SIG-M5 (cell line): ENCODE measurements at places on chromosomes 3 and 15.

- DNase-seq = no peak
Observed at GRCh38 chr3:47910233-47910632, 106.0 kb downstream of the MAP4 start.

GRCh38 chr3:55636300-55637195, 149.4 kb upstream of the WNT5A start:
- no peak for DNase-seq

GRCh38 chr3:139480585-139480984, 4.3 kb upstream of the RBP2 start:
- DNase-seq = no peak

- DNase-seq = no peak
Observed at GRCh38 chr15:94670438-94671034, 439.2 kb downstream of the MCTP2 start.

DNA sequence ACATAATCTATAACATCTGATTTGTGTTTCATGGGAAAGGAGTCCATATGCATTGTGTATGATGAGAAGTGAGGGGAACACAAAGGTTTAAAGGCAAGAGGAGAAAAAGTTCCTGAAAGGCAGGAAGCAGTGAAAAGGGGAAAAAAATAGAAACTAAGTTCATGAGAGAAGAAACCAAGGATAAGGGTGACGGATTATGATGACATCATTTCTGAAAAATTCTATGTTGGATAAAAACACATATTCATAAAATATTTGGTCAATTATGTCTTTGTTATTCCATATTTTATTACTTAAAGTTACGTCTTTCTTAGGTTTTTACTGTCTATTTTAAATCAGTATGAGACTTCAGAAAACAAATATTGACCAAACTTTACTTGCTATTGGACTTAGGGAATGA, 48.6 kb upstream of the CP start:
- DNase-seq = no peak

DNA sequence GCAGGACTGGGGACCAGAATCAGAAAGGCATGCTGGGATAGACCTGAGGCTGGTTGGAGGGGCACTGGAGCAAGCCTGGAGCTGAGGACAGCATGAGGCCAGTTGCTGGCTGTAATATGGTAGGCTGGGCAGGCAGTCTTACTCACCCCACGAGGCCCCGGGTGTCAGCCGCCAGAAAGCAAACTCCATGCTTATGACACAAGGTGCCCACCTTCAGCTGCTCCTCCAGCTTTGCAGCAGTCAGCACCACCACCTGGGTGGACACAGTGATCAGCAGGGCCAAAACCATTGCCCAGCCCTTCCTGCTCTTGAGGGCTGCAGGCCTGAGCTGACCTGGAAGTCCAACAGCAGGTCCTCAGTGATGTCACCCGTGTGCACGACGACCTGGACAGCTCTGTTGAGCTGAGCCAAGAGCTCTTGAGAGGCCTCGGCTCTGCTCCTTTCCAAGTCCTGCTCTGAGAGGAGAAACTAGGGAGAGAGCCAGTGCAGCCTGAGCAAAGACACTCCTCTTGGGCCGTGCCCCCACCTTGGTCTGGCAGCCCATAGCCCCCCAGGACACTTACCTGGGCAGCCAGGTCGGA, 747 bp downstream of the UBA7 start:
- DNase-seq = no peak

DNA sequence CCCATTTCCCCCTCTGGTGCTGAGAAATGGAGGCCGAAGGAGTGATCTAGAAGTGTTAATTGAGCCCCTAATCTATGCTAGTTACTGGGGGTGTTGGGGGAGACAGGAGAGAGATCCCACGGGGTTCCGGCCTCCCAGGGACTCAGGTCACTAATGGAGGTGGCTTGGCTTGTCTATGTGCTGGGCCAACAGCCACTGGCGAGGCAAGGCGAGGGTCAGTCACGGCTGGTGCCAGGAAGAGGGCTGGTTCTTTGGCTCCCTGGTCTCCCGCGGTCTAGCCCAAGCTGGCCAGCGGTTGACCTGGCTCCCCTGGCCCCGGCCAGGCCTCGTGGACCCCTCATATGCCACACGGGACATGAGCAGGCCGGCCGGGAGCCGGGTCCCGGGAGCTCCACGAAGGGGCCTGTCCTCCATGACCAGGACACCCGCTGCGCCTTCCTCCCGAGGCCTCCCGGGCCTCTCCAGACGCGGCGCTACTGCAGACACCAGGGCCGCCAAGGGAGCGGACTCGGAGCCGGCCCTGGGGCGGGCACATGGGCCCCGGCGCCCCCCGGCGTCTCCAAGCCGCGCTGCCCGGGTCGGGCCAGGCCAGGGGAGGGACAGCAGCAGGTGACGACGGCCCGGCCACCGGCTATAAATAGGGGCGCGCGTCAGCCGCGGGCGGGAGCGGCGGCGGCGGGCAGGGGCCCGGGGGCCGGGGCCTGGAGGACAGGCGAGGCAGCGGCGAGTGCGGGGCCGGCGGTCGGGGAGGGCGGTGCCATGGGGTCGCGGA, at the start of gene ALPK3:
Gene ALPK3 (plus strand): TSS at position 663 of the 772 bp plus-strand sequence. CDS start 97 bp downstream, at position 760.
- no peak for DNase-seq

- DNase-seq = no peak
Observed at GRCh38 chr15:94306700-94307650, 75.6 kb downstream of the MCTP2 start.

DNA sequence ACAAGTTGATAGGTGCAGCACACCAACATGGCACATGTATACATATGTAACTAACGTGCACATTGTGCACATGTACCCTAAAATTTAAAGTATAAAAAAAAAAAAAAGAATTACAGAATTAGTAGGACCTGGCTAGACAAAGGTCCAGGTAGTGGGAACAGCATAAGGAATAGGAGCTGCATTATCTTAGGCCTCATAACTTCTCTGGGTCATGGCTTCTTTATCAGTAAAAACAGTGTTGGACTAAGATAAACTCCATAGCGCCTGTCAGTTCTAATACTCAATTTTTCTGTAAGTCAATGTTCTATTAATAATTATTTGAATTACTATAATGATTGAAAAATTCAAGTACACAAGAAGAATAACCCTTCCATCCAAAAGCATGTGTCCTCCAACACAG, 98.3 kb downstream of the HERC1 start:
- no peak for DNase-seq

GRCh38 chr15:36951731-36952247, 148.6 kb downstream of the MEIS2 start:
- no peak for DNase-seq

- no peak for DNase-seq
Observed at GRCh38 chr3:177340243-177340830, 143.1 kb upstream of the TBL1XR1 start.

GRCh38 chr15:38216763-38217162, 35.9 kb upstream of the SPRED1 start:
- no peak for DNase-seq

- no peak for DNase-seq
Observed at GRCh38 chr3:7371693-7372572, 511.0 kb downstream of the GRM7 start.

- DNase-seq = no peak
Observed at GRCh38 chr3:191566469-191566868, 105.5 kb downstream of the PYDC2 start.

DNA sequence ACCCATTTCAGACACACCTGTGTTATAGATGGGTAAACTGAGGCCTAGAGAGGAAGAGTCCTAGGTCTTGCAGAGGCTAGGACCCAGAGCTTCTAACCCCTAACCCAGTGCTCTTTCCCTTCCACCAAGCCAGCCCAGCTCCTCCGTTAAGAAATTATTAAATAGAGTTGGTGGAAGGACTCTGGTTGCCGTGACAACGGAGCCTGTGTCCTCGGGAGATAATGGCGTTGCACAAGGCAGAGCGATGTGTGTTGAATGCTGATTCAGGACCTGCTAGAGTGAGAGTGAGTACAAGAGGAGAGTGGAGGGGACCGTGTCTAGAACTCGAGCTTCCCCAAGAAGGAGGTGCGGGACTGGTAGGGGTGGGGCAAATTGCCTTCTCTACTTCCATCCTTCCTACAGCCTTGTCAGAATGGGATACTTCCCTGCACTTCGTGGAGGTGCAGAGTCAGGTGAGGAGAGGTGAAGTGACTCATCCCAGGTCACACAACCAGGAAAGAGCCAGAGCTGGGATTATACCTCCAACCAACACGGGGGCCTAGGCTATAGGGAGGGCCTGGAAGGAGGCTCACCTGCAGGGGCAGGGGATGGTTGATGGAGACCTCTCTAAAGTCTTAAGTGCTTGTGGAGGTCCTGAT, 8.6 kb downstream of the SLC6A1 start:
- DNase-seq = no peak

- no peak for DNase-seq
Observed at GRCh38 chr3:64266065-64266931, 41.0 kb upstream of the PRICKLE2 start.

DNA sequence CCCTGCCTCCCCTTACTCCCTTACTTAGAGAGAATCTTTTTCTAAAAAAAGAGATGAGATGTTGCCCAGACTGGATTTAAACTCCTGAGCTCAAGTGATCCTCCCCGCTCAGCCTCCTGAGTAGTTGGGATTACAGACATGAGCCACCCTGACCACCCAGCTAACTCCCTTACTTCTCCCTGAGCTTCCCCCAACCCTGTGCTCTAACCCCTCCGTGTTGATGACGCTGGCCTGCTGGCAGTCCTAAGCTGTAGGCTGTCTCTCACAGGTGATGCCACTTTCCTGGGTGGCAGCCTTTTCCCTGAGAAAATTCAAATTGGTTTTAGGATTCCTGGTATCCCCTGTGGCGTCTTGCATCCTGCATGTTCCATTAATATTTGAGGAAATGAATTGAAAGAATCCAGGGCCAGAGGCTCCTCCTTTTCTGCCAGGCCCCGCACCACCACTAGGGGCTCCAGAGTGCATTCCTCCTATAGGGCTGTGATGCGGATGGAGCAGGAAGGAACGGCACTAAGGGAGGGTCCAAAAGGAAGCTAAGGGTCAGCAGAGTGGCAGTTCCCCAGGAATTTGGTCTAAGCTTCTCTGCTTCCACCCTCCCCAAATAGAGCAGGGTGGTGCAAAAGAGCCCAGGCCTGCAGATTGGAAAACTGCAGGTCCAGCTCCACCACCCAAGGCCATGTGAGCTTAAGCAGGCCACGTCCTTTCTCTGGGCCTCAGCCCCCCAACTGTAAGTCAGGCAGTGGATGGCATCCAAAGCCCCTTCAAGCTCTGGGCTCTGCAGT, 101.1 kb downstream of the DAPK2 start:
- no peak for DNase-seq

- no peak for DNase-seq
Observed at GRCh38 chr3:43996379-43997301, 245.0 kb upstream of the TOPAZ1 start.
